ENCODE measurements at places on chromosomes 3 and 15.

- DNase-seq: peak; percentile 44
Observed at GRCh38 chr15:39403640-39404117, 177.2 kb upstream of the THBS1 start.

DNA sequence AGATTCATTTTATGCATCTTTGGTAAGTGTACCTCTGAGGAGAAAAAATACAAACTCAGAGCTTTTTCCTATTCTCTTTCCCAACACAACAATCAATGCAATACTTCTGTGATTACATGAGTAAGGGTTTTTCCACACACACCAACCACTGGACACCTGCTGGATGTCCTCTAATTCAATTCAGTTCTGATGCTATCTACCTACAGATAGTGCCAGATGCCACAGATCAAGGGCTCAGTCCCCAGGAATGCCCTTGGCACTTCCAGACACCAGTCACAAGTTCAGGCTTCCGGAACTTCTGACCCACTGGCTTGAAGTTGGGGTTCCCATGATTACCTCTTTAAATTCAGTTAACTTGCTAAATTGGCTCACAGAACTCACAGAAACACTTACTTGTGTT lies 511.5 kb downstream of the AGBL1 start:
- DNase-seq: no peak

DNA sequence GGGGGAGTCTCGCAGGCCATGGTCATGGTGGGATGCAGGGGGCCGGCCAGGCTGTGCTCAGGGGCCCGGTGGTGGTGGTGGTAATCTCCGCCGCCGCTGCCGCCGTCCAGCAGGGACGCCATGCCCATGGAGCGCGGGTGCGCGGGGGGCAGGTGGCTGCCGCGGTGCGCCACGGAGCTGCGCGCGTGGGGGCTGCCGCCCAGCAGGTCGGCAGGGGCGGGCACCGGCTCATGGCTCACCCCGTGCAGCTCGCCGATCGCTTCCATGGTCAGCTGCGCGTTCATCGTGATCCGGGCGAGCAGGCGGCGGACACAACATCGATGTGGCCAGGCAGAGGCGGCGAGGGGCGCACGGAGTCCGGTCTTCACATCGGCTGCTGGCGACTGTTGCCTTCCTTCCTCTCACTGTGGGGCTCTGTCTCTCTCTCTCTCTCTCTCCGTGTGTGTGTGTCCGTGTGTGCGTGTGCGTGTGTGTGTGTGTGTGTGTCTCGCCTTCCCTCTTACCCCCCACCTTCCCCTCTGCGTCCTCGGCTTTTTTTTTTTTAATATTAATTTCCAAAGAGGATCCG lies 451 bp downstream of the ONECUT1 start:
- DNase-seq: no peak

- DNase-seq: no peak
Observed at GRCh38 chr3:43499256-43499655, 122.6 kb downstream of the ANO10 start.

- DNase-seq: no peak
Observed at GRCh38 chr3:175378348-175378747, 519.2 kb downstream of the NAALADL2 start.

DNA sequence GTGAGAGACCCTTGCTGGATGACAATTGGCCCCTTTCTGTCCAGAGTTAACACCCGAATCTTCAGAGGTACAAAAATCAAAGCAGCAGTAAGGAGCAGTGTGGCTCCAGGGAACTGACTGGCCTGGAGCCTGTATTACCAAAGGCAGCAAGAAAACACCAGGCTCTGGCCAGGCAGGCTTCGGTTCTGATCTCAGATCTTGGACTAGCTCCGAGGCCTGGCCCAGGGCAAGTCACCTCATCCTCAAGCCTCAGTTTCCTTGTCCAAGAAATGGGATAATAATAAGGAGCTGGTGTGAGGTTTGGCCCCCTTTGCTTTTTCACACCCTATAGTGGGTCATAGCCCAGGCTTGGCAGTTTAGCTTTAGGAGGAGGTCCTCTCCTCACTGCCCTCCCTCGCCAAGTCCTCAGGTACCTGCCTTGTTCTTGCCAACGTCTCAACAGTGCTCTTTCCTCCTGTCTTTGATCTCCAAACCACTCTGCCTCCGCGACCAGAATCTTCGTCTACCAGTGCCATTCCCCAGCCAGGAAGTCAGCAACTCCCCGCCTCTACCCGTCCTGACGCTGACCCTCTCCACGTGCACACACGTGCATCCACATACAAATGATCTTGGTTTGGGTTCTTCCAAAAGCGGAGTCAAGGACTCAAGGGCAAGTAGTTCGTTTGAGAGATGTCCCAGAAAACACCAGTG lies 82.6 kb upstream of the TLE3 start:
- DNase-seq: no peak

DNA sequence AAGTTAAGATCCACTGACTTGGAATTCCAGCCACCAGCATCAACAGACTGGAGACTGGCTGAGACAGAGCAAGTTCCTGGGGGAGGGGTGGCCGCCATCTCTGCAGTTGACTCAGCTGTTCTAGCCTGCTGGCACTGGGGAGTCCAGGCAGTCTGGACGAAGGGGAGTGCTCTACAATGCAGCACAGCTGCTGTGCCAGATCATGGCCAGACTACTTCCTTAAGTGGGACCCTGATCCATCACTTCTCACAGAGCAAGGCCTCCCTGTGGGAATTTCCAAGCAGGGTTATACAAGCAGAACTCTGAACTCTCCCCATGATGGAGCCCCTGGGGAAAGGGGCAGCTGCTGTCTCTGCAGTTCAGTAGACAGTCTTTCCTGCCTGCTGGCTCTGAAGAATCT lies 35.2 kb downstream of the PYGO1 start:
- no peak for DNase-seq

- no peak for DNase-seq
Observed at GRCh38 chr15:41854443-41854842, 15.8 kb downstream of the PLA2G4B start.

- peak; percentile 49 for DNase-seq
Observed at GRCh38 chr15:74723754-74724334, 1.5 kb downstream of the CYP1A1 start.

GRCh38 chr3:194769020-194769643 lies 83.4 kb downstream of the FAM43A start:
- peak; percentile 99 for DNase-seq

GRCh38 chr3:69352305-69353087 lies 33.4 kb downstream of the FRMD4B start:
- DNase-seq: no peak

DNA sequence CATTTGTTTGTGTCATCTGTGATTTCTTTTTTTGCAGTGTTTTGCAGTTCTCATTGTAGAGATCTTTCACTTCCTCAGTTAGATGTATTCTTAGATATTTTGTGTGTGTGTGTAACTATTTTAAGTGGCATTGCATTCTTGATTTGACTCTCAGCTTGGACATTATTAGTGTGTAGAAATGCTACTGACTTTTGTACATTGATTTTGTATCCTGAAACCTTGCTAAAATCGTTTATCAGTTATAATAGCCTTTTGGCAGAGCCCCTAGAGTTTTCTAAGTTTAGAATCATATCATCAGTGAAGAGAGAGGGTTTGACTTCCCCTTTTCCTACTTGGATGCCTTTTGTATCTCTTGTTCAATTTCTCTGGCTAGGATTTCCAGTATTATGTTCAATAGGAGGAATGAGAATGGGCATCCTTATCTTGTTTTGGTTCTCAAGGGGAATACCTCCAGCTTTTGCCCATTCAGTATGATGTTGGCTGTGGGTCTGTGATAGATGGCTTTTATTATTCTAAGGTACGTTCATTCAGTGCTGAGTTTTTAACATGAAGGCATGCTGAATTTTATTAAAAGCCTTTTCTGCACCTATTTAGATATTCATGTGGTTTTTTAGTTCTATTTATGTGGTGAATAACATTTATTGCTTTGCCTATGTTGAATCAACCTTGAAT lies 211.7 kb downstream of the MBNL1 start:
- no peak for DNase-seq

- DNase-seq: no peak
Observed at GRCh38 chr15:80423215-80423614, 19.0 kb downstream of the ARNT2 start.

GRCh38 chr3:169379496-169380090 lies 283.9 kb downstream of the MECOM start:
- DNase-seq: no peak
